ENCODE measurements at places on chromosomes 12 and 14. TPM values are rescaled to one million over a fixed set of nuclear protein-coding genes. Genes with fewer than 3 reads are reported as not detected.

- DNase-seq = no peak
Observed at GRCh38 chr12:99151744-99152143, 495.8 kb upstream of the GARIN6 start.

- no peak for DNase-seq
Observed at GRCh38 chr14:62185078-62185477, 422.9 kb downstream of the SNAPC1 start.

GRCh38 chr14:80586131-80586530 lies 355.4 kb downstream of the CEP128 start:
- no peak for DNase-seq

- DNase-seq = no peak
Observed at GRCh38 chr12:111757361-111758119, 9.2 kb upstream of the ALDH2 start.

GRCh38 chr12:96445691-96446583 lies 43.4 kb upstream of the CFAP54 start:
- DNase-seq = no peak

CAPZA3 gene
- 0.38 TPM for polyA plus RNA-seq
